ENCODE measurements at places on chromosomes 2 and 18.
A peak's percentile ranks its signal among the peaks of the same experiment; 100 is the strongest.

- no peak for DNase-seq
These were observed 76.6 kb downstream of the PSMG2 start for GRCh38 chr18:12779456-12779855.

- peak; percentile 6 for DNase-seq
These were observed 11.6 kb downstream of the CROCC2 start for GRCh38 chr2:240917684-240918257.

DNA sequence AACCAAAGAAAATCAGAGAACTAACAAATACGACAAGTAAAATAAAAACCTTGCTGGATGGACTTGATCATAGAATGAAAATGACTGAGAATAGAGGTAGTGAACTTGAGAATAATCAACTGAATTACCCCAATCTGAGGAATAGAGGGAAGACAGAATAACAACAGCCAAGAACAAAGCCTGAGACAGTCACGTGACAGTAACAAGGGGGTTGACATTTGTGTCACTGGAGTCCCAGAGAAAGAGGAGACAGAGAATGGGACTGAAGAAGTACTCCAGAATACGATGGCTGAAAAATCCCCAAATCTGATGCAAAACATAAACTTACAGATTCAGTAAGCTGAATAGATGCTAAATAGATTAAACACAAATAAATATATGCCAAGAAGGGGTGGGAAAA, 248.5 kb upstream of the HDAC4 start:
- no peak for DNase-seq

GRCh38 chr2:74201596-74201995, 3.2 kb downstream of the MTHFD2 start:
- DNase-seq = no peak

DNA sequence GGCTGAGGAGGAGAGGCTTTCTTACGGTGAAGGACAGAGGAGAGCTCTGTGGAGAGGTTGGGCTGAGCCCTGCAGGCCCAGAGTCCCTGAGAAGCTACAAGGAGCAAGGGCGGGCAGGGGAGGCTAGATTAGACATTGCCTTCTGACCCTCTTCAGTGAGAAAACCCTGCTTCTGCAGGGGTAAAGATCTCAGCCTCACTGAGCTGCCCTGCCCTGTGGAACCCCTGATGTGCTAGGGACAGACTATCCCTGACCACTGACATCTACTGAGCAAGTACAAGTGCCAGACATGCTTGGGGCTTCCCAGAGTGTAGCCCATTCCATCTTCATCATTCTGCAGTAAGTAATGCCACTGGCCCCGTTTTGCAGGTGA, 111.5 kb downstream of the CYP26B1 start:
- no peak for DNase-seq

GRCh38 chr2:21301871-21302455, 178.2 kb downstream of the TDRD15 start:
- DNase-seq = no peak

DNA sequence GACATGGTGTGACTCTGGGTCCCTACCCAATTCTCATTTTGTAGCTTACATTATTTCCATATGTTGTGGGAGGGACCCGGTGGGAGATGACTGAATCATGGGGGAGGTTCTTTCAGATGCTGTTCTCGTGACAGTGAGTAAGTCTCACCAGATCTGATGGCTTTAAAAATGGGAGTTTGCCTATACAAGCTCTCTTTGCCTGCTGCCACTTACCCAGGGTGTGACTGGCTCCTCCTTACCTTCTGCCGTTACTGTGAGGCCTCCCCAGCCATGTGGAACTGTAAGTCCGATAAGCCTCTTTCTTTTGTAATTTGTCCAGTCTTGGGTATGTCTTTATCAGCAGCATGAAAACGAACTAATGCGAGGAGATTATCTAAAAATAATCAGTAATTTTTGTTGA, 1683.2 kb upstream of the SLC39A10 start:
- DNase-seq = no peak

DNA sequence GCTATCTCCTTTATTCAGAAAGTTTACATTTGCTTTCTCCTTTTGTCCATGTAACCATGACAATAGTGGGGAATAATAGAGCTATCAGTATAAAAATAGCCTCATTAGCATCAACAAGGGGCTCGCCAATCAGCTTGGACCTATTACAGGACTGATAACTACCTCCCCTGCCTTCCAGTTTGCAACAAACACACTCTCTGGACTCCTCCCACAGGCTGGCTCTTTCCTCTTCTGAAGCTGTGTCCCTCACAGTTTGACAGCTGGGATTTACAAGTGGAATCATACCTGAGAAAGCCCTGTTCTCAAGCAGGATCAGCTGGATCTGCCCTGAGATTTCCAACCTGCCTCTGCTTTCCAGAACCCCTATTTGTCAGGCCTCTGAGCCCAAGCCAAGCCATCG, 162.5 kb downstream of the GRB14 start:
- DNase-seq = no peak

GRCh38 chr2:190744041-190744440, 95.2 kb downstream of the NAB1 start:
- no peak for DNase-seq

- no peak for DNase-seq
These were observed 221.1 kb downstream of the ANAPC1 start for GRCh38 chr2:111662771-111663470.

DNA sequence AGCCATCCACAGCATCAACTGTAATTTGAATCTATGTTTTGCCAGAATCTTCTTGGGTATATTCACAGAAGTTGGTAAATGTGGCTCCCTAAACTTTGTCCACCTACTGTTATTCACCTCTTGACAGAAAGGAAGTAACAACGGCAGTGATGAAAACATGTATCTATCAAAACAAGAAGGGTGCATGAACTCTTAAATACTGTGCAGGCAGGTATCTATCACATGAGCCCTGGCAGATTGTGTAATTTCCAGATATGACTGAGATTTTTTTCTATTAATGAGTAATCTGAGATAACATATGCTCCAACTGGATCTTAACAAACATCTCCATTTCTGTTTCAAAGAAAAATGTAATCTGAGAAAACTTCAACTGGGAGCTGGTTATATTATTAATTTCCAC, 36.6 kb downstream of the SFT2D3 start:
- no peak for DNase-seq

- no peak for DNase-seq
These were observed 157.0 kb downstream of the BARD1 start for GRCh38 chr2:214652473-214652872.

- DNase-seq = no peak
These were observed 157.7 kb upstream of the SERPINE2 start for GRCh38 chr2:224196810-224197209.

DNA sequence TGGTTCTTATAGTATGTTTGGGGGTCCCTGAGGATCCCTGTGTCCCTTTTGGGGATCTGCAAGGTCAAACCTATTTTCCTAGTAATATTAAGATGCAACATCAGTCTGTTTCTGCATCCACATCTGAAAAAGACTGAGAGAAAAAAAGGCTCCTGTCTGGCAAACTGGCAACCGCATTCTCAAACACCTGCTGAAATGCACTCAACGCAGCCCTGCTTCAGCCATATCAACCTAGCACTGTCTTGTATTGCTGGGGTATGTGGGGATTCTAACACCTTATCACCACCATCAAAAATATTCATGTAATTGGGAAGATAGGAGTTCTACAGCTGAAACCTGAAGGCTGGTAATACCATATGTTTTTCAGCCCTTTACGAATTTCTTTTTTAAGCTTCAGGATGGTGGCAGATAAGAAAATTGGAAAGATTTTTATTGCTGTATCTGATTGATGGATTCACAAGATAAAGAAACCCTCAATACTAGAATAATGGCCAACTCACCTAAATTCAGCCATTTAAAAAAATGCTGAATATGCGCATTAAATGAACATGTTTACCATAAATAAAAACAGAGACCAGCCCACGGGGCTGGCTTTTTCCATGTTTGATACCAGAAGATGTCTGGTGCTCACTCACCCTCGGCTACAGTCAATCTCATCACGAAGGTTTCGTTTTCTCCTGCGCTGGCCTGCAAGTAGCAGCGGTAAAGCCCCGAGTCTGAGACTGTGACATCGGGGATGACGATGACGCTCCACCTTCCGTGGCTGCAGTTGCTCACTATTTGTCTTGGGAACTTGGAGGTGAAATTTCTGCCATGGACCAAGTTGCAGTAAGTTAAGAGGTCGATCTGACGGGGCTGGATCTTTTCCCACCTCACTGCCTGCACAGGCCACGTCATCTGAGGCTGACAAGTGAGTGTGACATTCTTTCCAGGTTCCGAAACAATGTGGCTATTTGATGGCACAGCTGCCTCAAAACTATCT, 52.3 kb downstream of the CD226 start:
- DNase-seq = peak; percentile 62

- no peak for DNase-seq
These were observed 112.3 kb upstream of the AQP4 start for GRCh38 chr18:26977781-26978180.

DNA sequence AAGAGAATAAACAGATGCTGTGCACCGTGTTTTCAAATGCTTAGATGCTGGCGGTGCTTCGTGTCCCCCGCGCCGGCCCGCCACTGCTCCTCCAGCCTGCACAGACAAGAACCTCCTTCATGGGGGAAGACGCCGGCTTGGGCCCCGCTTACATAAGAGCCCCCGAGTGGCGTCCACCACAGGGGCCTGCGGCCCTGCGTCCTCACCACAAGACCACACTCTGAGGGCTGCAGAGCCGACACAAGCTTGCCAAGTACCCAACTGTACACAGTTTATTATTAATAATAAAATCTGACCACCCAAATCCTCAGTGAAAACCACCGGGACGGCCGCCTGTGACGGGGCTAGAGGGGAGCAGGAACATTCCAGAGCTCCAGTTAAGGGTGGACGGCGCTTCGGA, 232.2 kb downstream of the HDAC4 start:
- DNase-seq = no peak

- DNase-seq = no peak
These were observed 132.6 kb upstream of the CDCA7 start for GRCh38 chr2:173221937-173222594.

DNA sequence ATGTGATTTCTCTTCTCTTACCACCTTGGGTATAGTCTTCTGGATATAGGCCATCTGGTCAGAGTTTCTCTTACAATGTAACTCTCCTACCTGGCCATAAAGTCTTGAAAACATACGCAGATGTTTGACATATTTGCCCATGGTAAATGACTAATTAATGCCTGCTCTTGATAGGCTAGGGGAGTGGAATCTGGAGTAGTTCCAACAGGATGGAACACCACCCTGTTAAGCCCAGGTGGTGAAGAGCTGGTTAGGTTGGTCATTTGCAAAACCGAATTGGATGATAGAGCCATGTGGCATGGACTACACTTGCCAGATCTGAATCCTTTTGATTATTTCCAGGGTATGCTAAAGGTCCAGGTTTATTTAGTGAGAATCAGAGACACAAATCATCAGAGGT, 36.5 kb downstream of the HADHB start:
- no peak for DNase-seq

- DNase-seq = no peak
These were observed 111.7 kb upstream of the SCN1A start for GRCh38 chr2:166239548-166239947.

DNA sequence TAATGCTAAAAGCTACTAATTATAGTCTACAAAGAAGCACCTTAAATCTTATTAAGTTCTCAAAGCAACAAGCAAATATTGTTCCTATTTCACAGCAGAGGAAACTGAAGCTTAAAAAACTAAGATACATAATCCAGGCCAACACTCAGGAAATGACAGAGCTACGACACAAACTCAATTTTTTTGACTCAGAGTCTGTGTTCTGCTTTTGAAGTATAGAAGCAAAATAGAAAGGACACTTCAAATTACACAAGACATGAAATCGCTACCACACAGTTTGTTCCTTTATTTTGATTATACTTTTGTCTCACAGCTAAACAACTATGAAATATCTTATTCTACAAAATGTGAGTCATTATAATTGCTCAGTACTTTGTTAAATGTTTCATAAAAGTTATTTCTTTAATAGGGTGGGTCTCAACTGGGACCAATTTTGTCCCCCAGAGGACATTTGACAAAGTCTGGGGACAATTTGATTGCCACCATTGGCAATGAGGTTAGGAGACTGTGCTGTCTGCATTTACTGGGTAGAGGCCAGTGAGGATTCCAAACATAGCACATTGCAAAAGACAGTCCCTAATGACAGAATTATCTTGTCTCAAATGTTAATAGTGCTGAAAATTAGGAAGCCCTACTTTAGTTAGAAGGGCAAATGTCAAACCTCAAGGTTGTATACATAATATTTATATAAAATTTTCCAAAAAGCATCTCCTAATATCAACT, 101.5 kb upstream of the GRB14 start:
- no peak for DNase-seq

- DNase-seq = no peak
These were observed 25.7 kb upstream of the IL1R1 start for GRCh38 chr2:102116630-102117471.

GRCh38 chr2:106596844-106597243, 109.7 kb downstream of the CD8B2 start:
- no peak for DNase-seq

DNA sequence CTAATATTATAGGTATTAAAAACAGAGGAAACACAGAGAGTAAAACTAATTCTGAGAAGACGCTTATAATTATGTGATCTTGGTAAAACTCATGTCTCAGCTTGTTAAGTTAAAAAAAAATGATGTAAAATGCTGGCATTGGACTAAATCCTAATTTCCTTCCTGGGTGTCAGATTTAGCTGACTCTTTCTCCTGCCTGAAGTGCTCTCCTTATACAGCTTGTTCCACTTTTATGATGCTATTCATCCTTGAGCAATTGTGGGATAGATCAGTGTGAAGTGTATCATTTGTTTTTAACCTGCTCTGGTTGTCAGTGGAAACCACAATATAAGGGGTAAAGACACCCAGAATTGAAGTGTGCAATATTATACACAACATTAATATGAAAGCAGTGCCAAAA, 84.9 kb downstream of the EFEMP1 start:
- DNase-seq = no peak

- no peak for DNase-seq
These were observed 116.3 kb upstream of the REG3A start for GRCh38 chr2:79275863-79276262.

- no peak for DNase-seq
These were observed 117.4 kb upstream of the RPRM start for GRCh38 chr2:153595939-153596338.

GRCh38 chr2:170848587-170848986, 31.9 kb downstream of the GAD1 start:
- DNase-seq = no peak

- DNase-seq = no peak
These were observed 269.2 kb downstream of the NYAP2 start for GRCh38 chr2:225668606-225669266.

DNA sequence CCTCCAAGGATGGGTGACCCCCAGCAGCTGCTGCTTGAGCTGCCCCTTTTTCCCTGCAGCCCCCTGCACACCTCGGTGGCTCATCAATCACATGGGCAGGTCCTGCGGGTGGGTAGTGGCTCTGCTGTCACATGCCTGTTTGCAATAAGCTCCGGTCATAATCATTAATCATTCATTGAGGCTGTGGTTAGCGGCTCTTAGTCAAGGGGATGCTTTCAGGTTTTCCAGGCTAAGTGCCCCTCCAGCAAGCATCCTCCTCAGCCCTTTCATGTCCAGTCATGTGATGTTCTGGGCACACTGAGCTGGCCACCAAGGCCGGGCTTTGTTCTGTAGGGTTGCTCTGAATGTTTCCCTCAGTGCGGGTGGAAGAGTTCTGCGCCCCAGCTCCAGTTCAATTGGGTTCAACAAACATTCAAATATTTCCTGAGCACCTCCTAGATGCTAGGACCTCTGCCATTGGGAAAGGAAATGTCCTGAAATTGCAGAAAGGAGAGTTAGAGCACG, 96.4 kb upstream of the LDAH start:
- DNase-seq = no peak
